ENCODE measurements at places on chromosomes 12 and 14.

DNA sequence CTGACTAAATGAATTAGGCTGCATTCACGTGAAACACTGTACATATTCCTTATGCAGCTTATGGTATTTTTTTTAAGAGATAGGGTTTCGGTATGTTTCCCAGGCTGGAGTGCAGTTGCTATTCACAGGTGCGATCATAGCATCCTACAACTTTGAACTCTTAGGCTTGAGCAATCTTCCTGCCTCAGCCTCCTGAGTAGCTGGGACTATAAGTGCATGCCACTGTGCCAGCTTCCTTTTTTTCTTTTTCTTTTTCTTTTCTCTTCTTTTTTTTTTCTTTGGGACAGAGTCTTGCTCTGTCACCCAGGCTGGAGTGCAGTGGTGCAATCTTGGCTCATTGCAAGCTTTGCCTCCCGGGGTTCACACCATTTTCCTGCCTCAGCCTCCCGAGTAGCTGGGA lies 35.8 kb upstream of the SPPL3 start:
- no peak for DNase-seq

DNA sequence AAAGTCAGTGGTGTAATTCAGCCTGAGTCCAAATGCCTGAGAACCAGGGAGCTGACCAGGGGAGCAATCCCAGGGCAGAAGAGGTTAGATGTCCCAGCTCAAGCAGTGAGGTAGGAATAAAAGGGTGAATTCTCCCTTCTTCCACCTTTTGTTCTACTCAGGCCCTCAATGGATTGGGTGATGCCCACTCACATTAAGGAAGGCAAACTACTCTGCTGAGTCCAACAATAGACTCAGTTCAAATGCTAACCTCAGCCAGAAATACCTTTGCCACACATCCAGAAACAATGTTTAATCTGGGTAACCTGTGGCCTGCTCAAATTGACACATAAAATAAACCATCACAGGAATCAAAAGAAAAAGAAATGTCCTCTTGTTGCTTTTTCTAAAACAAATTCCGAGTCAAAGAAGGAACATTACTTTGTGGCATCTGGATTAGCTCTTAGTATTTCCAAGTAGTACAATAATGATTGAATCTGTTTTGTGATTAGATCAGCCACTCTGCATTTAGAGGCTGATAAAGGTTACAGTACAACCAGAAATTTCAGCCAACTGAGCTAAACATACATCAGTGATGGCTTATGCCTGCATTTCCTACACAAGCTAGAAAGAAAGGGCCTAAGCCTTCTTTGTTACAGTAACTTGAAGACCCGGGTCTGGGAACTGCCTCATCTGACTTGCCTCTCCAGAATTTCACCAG lies 43.6 kb upstream of the TRIM9 start:
- no peak for DNase-seq

DNA sequence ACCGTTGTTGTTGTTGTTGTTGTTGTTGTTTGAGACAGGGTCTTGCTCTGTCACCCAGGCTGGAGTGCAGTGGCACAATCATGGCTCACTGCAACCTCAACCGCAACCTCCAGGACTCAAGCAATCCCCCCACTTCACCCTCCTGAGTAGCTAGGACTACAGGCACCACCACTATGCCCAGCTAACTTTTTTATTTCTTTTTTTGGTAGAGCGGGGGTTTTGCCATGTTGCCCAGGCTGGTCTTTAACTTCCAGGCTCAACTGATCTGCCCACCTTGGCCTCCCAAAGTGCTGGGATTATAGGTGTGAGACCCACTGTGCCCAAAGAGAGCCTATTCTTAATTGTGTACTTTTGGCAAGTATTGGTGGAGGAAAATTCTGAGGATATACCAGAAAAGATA lies 25.7 kb downstream of the MOK start:
- DNase-seq, result no peak

DNA sequence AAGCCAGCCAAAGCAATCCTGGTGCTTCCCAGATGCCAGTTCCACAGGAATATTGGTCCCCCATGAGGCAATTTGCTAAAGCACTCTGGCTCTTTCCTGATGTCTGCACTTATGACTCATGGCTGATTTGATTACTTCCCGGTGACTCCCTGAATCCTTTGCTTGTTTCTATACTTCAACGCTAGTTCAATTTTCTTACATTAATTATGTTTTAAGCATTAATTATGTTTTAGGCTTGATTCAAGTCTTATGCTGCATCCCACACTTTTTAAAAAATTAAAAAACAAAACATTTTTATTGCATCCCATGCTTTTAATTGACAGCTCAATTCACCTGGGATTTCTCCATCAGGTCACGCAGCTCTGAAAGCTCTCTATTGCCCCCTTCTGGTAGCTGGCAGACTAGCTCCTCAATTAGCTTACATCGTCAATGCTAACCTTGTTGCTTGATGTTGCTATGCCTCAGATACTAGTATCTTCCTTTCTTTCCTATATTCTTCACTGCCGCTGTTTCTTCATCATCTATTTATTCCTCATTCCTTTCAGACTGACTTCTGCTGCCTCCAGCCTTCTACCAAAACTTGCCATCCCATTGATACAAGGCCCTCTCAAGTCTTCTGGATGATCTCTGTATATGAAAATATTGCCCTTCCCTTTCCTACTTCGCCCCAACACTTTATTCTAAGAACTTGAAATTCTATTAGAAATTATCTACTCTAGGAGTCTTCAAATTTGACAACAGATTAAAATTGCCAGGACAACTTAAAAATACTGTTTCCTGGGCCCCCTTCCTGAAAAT lies 32.0 kb downstream of the TSHR start:
- DNase-seq, result peak; percentile 70

GRCh38 chr12:96908423-96908675 lies 1.3 kb downstream of the NEDD1 start:
- DNase-seq, result no peak

DNA sequence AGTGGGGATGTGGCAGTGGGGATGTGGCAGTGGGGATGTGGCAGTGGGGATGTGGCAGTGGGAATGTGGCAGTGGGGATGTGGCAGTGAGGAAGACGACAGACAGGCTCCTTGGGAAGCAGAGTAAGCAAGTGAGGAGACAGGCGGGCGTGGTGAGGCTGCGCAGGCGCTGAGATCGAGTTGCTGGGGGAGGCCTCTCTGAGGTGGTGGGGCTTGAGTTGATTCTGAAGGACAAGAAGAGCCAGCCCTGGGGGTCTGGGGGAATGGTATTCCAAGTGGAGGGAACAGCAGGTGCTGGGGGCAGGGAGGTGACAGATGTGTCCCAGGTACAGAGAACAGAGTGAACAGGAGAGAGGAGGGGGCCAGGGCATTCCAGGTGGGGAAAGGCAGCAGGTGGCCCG lies 33.8 kb upstream of the TSPAN9 start:
- no peak for DNase-seq

GRCh38 chr12:22738945-22739344 lies 114.0 kb downstream of the ETNK1 start:
- no peak for DNase-seq

- DNase-seq, result no peak
Measured at GRCh38 chr12:132205271-132206045, 61.2 kb downstream of the NOC4L start.

GRCh38 chr14:85218982-85219381 lies 311.0 kb upstream of the FLRT2 start:
- no peak for DNase-seq

DNA sequence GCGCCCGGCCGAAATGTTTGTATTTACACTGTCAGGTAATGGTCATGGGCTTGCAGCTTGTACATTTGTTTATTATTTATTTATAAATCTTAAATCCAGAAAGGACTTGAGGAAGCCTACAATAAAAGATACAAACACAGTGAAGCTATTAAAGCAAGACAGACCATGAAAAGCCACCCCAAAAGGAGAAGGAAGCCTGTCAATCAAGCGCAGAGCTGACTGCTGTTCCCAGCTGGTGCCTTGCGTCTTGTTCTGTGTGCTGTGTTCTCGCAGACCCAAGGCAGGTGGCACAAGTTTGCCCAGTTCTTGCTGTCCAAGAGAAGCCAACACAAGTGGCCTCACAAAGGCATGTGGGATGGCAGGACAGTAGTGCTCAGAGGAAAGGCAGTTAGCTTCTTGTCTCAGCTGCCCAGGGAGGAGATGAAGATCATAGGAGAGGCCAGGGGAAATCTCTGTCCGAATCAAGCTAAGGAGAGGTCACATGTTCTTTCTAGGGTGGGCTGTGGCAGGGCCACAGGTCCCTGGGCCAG lies 73.2 kb downstream of the SLC25A47 start:
- DNase-seq, result no peak

- DNase-seq, result no peak
Measured at GRCh38 chr12:26713885-26714383, 119.1 kb downstream of the ITPR2 start.

DNA sequence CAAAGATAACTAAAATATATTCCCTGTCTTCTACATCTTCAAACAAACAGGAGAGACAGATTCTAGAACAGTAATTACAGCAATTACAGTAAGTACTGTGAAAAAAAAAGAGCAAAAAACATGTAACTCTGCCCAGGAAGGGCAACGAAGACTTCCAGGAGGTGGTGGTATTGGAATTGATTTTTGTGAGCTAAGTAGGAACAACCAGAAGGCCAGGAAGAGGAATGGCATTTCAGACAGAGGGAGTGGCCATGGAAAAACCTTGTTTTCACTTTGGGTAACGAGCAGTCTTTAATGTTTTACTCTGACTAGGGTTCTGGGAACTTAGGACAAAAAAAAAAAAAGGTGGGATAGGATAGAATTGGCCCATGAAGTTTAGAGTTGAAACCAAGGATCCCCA lies 196.3 kb upstream of the PLEKHG7 start:
- no peak for DNase-seq

DNA sequence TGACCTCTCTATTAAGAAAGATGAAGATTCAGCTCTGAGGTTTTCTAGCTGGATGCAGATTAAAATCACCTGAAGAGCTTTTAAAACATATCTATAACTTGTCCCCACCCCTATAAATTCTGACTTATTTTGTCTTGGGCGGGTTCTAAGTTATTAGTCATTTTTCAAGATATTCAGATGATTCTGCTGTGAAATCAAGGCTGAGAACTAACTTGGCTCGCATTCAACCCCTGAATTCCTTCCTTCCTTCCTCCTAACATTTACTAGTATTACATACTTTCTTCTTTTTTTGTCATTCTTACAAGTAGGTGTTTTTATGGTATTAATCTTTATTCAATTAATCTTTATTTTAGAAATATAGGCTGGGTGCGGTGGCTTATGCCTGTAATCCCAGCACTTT lies 55.4 kb downstream of the SSPN start:
- no peak for DNase-seq

GRCh38 chr12:31876568-31877424 lies 82.4 kb upstream of the RESF1 start:
- DNase-seq, result no peak

DNA sequence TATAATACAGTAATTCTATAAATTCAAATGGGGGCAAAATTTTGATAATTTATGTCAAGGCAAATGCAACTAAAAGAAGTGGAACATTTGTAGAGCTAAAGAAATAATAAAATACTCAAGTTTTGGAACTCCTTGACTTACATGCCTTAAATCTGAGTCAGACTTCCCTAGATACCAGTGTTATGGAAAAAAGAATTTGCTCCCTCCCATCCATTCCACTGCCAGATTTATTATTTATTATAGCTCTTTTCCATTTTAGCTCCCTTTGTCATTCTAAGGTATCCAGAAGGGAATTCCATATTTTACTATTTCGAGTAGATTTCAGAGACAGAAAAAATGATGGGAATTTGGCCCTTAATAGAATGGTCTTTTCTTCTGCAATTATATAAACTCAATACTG lies 44.0 kb downstream of the RHOJ start:
- DNase-seq, result no peak

DNA sequence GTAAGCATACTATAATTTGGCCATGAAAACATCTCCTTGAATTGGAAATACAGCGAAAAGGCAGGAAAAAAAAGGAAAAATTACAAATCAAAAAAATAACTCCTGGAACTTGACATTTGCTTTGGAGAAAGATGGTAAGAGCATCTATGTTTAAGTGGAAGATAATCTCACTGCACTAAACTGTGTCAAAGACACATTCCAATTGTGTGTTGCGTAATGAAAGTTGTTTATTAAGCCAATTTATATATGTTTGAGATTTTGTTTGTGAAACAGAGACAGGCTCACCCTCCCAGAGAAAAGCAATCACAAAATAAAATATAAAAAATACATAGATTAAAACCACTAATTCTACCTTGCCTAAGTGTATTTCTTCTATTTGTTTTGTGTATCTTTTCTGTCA lies 11.1 kb upstream of the ATXN7L3B start:
- DNase-seq, result no peak

DNA sequence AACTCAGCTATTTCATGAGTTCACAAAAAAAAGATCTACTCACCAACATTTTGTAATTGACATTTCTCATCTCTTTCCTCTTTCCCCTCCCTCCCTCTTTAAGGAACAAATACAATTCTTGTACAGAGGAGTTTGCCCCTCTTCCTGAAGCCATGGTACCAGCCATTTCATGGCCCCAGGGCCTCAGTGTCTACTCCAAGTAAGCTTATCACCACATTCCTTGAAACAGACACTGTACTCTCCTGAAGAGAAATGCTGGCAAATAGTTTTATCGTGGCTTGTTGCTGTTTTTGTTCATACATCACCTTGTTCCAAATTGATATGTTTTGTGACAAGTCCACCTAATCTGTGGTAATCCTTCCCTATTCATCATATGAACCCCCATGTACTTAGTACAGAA lies 29.7 kb upstream of the IGF1 start:
- no peak for DNase-seq

GRCh38 chr14:62734831-62735230 lies 310.4 kb downstream of the KCNH5 start:
- no peak for DNase-seq

DNA sequence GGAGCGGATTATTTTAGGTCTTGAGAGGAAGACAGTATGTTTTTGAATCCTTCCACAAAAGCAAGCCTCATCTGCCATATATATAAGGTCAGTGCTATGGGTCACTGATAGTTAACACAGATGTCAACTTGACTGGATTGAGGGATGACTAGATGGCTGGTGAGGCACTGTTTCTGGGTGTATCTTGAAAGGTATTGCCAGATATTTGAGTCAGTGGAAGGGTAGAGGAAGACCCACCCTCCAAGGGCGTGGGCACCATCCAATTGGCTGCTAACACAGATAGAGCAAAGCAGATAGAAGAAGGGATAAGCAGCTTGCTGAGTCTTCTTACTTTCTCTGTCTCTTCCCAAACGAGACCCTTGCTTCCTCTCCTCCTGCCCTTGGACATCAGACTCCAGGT lies 185.0 kb upstream of the BTG1 start:
- no peak for DNase-seq

- DNase-seq, result no peak
Measured at GRCh38 chr14:63890553-63890952, 37.7 kb downstream of the SYNE2 start.

- no peak for DNase-seq
Measured at GRCh38 chr12:89993632-89994031, 285.0 kb upstream of the ATP2B1 start.

- no peak for DNase-seq
Measured at GRCh38 chr14:39038542-39038941, 64.5 kb downstream of the SEC23A start.

DNA sequence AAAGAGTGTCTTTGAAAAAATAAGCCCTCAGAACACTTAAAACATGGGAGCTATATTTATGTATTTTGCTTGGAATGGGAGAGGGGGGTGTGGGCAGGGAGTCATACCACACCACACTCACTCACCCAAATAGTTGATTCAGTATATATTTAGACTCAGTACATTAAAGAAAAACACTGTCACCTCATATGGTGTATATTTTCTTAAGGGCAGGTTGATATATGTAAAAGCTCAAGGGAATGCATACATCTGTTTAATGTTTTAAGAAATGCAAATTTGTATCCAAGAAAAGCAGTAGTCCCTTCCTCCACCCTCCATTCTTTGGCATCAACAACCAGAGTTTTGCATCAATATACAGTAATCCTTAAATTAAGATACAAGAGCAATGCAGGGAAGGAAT lies 1.4 kb downstream of the NFYB start:
- no peak for DNase-seq
